ENCODE measurements at places on chromosomes 13 and 19.

GRCh38 chr13:76828316-76828741 is 57.9 kb downstream of the KCTD12 start:
- no peak for DNase-seq

- DNase-seq, result no peak
Observed at GRCh38 chr13:59842507-59842906, 321.2 kb downstream of the DIAPH3 start.

GRCh38 chr19:17549085-17549740 is 6.2 kb upstream of the COLGALT1 start:
- no peak for DNase-seq

DNA sequence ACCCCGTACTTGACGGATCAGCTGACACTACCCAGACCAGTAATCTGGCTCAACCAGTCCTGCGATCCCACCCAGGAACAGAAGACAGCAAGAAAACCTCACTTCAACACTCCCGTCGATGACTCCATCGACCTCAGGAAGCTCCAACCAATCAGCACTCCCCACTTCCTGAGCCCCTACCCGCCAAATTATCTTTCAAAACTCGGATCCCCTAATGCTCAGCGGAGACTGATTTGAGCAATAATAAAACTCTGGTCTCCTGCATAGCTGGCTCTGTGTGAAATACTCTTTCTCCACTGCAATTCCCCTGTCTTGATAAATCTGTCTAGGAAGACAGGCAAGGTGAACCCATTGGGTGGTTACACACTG is 1.2 kb downstream of the LSM4 start:
- no peak for DNase-seq

GRCh38 chr19:45306518-45307027 is 16.1 kb downstream of the CKM start:
- DNase-seq, result peak; percentile 86

- DNase-seq, result no peak
Observed at GRCh38 chr19:2176337-2176994, 12.7 kb downstream of the DOT1L start.
